Fibroblast of skin of back (primary cell): ENCODE measurements at places on chromosomes 16 and 17.
A peak's percentile ranks its signal among the peaks of the same experiment; 100 is the strongest.

DNA sequence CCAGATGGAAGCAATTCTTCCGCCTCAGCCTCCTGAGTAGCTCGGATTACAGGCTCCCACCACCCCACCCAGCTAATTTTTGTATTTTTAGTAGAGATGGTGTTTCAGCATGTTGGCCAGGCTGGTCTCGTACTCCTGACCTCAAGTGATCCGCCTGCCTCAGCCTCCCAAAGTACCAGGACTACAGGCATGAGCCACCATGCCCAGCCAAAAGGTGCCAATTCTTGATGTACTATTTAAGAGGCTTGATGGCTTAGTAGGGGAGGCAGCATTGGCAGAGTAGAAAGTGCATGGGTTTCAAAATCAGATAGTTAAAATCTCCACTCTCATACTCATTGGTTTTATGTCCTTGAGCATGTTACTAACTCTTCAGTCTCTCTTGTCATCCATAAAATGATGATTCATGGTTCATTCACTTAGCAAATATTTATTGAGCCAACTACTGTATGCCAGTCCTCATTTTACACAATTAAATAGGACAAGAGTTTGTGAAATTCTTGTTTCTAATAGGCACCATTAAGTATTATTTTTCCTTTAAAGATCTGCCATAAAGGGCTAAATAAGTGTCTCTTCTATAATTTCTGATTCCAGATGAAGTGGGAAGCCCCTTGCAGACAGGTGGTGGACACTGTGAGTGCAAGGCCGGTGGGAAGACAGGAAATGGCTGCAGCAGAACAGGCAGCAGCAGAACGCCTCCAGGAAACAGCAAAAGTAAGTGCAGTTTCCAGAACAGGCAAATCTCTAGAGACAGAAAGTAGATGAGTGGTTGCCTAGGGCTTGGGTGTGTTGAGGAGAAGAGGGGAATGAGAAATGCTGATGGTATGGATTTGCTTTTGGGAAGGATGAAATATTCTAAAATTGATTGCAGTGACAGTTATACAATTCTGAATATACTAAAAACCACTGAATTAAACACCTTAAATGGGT, 8.2 kb upstream of the RPL27 start:
- peak; percentile 78 for DNase-seq

GRCh38 chr16:31350275-31351005, 4.5 kb upstream of the ITGAX start:
- no peak for DNase-seq

DNA sequence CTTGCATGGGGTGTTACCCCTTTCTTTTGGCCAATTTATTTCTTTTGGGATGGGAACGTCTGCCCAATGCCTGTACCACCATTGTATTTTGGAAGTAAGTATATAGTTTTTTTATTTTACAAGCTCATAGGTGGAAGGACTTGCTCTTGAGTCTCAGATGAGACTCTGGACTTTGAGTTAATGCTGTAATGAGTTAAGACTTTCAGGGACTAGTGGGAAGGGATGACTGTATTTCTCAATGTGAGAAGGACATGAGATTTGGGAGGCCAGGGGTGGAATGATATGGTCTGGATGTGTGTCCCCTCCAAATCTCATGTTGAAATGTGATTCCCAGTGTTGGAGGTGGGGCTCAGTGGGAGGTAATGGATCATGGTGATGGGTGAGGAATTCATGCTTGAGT, 49.1 kb downstream of the HNF1B start:
- no peak for DNase-seq

- DNase-seq: peak; percentile 71
These were observed 7.8 kb upstream of the PDK2 start for GRCh38 chr17:50087246-50087911.

DNA sequence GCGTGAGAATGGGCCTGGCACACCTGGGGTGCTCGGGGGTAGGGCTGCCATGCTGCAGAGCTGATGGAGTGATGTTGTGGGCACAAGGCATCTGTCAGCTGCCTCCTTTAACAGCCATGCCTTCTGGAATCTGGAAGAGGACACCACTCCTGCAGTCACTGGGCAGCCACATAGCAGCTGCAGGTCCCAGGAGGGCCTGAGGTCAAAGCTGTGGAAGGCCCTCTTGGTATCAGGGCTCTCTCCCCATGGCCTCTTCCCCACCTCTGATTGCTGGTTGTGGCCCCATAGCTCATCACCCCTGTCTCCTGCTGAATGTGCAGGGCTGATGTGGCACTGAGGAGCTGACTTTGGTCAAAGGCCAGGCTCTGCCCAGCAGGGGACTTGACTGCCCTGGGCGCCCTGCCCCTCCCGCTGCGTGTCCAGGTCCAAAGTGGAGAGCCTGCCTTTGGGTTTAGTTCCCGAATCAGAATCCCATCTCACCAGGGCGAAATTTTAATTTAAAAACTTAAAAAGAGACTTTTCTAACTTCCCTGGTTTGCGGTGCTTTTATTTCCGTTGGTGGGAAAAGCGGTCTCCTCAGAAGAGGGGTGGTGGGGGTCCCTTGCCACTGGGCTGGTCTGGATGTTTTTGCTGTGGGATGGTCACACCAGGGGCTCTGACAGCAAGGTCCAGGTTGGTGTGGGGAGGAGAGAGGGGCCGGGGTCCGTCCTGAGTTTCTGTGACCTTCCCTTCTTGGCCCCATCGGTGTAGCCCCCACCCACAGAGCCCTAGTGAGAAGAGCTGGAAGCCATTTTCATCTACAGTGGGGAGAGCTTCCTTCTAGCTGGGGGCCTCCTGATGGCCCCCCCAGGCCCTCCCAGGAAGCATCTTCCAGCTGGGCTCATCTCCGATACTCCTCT, 5.9 kb downstream of the UBALD2 start:
- no peak for DNase-seq

DNA sequence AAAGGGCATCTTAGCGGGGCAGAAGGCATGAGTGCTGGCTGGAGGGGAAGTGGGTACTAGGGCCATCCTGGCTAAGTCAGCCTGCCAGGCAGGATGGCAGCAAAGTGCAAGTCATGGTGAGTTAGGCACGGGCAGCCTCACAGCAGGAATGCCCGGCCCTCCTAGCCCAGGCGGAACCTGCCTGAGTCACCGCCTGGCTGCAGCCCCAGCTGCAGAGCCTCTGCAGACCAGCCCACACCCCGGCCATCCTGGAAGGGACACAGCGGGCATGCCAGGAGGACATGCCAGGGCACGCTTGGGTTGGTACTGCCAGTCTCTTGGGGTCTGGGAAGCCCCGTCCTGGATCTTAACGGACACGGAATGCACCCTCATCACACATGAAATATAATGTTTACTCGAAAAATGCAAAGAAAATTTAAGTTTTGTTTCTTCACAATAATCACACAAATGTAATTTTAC, 5.0 kb upstream of the ALDH3A1 start:
- peak; percentile 70 for DNase-seq

GRCh38 chr17:64507413-64507782, 621 bp downstream of the CEP95 start:
- DNase-seq: peak; percentile 78

DNA sequence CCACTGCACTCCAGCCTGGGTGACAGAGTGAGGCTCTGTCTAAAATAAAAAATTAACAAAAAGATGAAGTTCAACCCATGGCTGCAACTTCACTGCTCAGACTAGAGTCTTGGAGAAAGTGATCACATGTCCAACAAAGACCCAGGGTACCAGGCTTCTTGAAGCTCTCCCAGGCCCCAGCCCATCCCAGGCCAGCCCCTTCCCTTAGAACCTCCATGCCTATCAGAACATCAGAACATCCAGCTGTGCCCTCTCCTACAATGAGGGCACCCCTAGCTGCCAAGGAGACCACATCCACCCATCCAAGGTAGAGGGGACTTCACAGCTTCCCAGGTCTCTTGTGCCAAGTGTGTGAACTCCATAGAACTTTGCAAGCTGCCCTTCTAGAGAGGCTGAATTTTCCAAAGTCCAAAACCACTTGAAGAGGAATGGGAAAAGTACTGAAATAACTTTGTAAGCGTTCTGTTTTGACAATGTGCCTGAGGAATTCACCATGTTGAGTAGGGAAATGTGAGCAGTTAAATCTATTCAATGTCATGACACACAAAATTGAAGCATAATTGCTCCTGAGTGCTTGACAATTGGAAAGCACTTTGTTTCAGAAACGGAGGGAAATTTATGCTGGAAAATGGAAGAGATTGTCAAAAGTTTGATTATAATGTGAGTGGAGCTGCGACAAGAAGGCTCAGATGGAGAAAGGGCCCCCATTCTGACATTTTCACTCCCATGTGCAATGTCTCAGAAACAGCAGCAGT, 230.4 kb downstream of the ZNF423 start:
- DNase-seq: no peak

GRCh38 chr17:13046361-13046760, 28.5 kb upstream of the ELAC2 start:
- DNase-seq: no peak

DNA sequence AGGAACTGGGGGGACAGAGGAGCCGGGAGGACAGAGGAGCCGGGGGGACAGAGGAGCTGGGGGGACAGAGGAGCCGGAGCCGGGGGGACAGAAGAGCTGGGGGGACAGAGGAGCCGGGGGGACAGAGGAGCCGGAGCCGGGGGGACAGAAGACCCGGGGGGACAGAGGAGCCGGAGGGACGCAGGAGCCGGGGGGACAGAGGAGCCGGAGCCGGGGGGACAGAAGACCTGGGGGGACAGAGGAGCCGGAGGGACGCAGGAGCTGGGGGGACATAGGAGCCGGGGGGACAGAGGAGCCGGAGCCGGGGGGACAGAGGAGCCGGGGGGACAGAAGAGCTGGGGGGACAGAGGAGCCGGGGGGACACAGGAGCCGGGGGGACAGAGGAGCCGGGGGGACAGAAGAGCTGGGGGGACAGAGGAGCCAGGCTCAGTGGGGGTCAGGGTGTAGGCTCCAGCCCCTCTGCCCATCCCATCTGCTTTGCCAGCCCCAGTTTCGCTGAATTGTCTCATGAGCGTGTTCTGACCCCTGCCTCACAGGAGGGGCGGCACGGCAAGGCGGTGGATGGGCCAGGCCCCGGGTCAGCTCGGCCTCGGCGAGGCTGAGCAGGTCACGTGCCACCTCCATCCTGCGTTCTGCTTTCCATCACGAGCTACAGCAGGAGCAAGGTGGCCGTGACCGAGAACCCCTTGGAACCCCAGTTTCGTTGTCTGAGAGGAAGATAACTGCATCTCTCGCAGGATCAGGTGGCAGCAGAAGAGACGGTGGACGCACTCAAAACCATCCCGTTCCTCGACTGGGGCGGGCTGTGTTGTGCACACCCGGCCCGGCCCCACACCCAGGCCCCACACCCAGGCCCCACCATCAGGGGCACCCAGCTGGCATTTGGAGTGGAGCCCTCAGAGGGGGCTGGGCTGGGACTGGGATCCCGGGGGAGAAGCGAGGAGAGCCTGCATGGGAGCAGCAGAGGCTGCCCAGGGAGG, 26.1 kb upstream of the CBFA2T3 start:
- DNase-seq: no peak

DNA sequence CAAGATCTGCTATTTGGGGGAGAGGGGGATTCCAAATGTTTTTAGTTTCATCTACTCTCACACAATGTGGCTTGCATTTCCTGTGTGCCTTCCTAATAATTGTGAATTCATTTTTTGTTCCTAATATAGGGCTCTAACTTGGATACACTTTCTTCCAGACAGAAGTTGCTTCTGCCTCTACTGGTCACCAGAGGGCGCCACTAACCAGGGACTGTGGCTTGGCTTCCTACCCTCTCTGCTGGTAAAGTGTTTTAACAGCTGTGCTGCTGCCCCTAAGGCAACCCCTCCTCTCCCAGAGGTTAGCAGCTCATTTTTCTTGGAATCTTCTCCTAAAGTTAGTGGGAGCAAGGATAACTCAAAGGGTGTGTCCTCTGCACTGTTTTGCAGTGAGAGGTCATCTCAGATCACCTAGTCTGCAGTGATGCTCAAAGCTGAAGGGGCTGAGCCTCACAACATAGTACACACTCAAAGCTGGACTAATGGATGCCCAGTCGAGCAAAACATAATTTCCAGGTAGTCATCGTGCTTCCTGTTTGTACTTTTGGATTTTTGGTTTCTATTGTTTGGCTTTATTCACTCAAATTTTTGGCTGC, 5.0 kb upstream of the PRSS54 start:
- peak; percentile 4 for DNase-seq
